SJSA1 (cell line): ENCODE measurements at places on chromosomes 12 and 14.

GRCh38 chr14:69693801-69694729, 72.9 kb upstream of the SRSF5 start:
- no peaks in the 10 kb centered on the region for H3K4me1 ChIP-seq
- DNase-seq, result no peak
- no peak overlapping the region for H3K27ac ChIP-seq
- no peaks in the 10 kb centered on the region for H3K36me3 ChIP-seq
- H3K27me3 ChIP-seq, result no peaks in the 10 kb centered on the region

DNA sequence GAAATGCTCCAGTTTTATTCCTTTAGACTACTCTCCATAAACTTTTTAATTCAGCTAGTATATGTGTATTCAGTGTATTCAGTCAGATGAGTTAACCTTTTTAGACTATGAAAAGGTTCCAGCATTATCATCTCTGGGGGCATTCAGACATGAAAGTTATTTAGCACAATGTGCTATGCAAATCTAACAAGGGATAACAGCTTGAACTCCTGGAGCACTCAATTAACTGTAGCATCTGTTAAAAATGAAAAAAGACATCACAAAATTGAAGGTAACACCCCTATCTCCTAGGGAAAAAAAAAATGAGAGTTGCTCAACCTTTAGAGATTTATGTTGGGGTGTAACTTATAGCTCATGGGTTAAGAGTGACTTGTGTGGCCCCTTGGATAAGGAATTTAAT, 211.5 kb downstream of the PHLDA1 start:
- H3K4me1 ChIP-seq, result peaks cover 23% of the 10 kb centered on the region
- H3K27me3 ChIP-seq, result no peaks in the 10 kb centered on the region
- H3K36me3 ChIP-seq, result no peaks in the 10 kb centered on the region

DNA sequence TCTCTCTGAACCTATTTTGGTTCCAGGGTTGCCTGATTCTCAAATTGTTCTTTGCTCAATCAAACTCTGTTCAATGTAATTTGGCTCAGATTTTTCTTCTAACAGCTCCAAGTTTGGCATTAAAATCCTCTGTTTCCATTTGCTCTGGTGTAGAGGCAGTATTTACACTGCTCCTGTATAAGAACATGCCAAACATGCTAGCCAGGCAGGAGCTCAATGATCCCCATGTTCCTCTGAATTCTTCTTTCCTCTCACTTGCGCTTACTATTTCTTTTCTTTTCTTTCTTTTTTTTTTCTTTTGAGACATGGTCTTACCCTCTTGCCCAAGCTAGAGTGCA, 17.2 kb downstream of the SDR9C7 start:
- DNase-seq, result no peak
- no peak overlapping the region for H3K27ac ChIP-seq
- H3K4me3 ChIP-seq, result no peak overlapping the region
- no peaks in the 10 kb centered on the region for H3K36me3 ChIP-seq

GRCh38 chr12:101571105-101571504, 23.7 kb upstream of the MYBPC1 start:
- no peaks in the 10 kb centered on the region for H3K36me3 ChIP-seq
- H3K4me3 ChIP-seq, result no peak overlapping the region
- no peak overlapping the region for H3K27ac ChIP-seq
- H3K27me3 ChIP-seq, result no peaks in the 10 kb centered on the region

GRCh38 chr12:8038659-8039114, 6.2 kb downstream of the FOXJ2 start:
- H3K4me1 ChIP-seq, result peaks cover 30% of the 10 kb centered on the region
- H3K4me3 ChIP-seq, result no peak overlapping the region
- H3K27ac ChIP-seq, result no peak overlapping the region
- H3K27me3 ChIP-seq, result no peaks in the 10 kb centered on the region
- DNase-seq, result peak; percentile 73

DNA sequence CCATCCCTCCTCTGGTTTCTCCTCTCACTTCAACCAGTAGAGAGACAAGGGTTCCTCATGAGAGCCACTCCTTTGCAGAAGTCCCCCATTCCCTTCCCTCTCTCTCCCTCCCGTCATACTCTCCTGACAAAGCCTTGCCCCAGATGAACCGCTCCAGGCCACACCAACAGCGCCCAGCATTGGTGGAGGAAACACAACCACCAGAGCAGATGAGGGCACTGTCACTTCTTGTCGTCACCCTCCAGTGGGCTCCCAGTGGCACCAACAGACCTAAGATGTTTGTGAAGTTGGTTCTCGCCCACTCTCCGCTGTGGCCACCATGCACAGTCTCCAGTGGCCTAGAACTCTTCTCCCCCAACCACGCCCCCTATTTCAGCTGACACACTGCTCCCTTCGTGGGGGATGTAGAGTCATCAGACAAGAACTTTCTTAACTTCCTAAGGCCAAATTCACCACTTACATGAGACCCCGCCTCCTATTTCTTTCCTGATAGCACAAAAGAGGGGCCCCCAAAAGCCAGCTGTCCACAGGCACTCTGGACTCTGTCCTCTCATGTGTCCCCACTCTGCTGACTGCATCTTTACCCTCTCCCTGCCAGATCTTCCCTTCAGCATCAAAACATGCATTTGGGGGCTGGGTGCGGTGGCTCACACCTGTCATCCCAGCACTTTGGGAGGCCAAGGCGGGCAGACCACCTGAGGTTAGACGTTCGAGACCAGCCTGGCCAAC, 29.2 kb upstream of the PLEKHG6 start:
- H3K36me3 ChIP-seq, result no peaks in the 10 kb centered on the region
- H3K4me1 ChIP-seq, result peaks cover 53% of the 10 kb centered on the region
- no peaks in the 10 kb centered on the region for H3K27me3 ChIP-seq

GRCh38 chr14:61462566-61463193, 141.3 kb downstream of the PRKCH start:
- H3K27ac ChIP-seq, result peak overlapping the region; percentile 17; the same call in 1 of the 2 replicates
- H3K4me1 ChIP-seq, result peaks cover 31% of the 10 kb centered on the region
- no peaks in the 10 kb centered on the region for H3K27me3 ChIP-seq
- peak; percentile 59 for DNase-seq
- H3K4me3 ChIP-seq, result no peak overlapping the region
- H3K36me3 ChIP-seq, result no peaks in the 10 kb centered on the region; the same call in 1 of the 2 replicates

DNA sequence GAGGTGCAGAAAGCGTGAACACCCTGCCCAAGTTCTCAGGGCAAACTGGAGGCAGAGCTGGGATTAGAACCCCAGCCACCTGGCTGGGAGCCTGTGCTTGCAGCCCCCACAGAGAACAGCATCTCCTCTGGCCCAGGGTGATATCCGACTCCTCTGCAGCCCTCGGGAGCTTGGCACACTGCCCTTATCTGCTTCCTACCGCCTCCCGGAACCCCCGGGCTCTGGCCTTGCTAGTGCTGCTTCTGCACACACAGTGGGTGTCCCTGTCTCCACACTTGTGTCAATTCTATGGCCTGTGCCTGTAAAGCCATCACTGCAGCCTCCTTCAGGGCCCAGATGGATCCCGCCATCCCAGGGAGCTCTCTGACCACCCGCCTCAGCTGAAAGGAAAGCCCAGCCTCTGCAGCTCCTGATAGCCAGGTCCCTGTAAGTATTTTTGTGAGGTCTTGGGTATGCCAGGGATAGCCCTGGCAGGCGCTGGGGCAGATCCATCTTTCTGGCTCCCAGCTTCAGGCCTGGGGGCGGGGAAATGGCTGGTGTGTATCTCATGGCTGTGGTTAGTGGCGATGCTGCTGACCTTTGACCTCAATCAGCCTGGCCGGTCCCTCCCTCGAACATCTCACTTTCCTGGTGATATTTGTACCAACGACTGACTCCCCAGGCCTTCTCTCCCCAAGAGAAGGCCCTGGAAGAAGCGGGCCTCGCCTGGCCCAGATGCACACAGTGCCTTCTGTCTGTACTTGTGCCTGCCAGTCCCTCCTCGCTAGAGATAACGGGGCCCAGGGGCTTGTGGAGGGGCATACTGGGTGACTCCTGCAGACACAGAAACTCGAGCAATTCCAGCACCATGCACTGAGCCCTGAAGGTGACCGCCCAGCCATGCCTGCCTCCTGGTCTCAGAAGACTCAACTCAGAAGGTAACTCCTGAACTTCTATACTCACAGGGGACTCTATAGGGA, 183.8 kb downstream of the CALM1 start:
- H3K27ac ChIP-seq, result no peak overlapping the region
- DNase-seq, result no peak
- H3K36me3 ChIP-seq, result no peaks in the 10 kb centered on the region
- H3K4me1 ChIP-seq, result no peaks in the 10 kb centered on the region
- no peak overlapping the region for H3K4me3 ChIP-seq

- no peak overlapping the region for H3K27ac ChIP-seq
- H3K36me3 ChIP-seq, result peaks cover 75% of the 10 kb centered on the region
- H3K27me3 ChIP-seq, result no peaks in the 10 kb centered on the region
- H3K4me3 ChIP-seq, result no peak overlapping the region
These were observed 294.2 kb downstream of the MED13L start for GRCh38 chr12:115983226-115983798.

GRCh38 chr14:78450669-78451318, 280.6 kb downstream of the NRXN3 start:
- no peak overlapping the region for H3K27ac ChIP-seq
- H3K27me3 ChIP-seq, result no peaks in the 10 kb centered on the region
- no peaks in the 10 kb centered on the region for H3K36me3 ChIP-seq
- H3K4me3 ChIP-seq, result no peak overlapping the region

DNA sequence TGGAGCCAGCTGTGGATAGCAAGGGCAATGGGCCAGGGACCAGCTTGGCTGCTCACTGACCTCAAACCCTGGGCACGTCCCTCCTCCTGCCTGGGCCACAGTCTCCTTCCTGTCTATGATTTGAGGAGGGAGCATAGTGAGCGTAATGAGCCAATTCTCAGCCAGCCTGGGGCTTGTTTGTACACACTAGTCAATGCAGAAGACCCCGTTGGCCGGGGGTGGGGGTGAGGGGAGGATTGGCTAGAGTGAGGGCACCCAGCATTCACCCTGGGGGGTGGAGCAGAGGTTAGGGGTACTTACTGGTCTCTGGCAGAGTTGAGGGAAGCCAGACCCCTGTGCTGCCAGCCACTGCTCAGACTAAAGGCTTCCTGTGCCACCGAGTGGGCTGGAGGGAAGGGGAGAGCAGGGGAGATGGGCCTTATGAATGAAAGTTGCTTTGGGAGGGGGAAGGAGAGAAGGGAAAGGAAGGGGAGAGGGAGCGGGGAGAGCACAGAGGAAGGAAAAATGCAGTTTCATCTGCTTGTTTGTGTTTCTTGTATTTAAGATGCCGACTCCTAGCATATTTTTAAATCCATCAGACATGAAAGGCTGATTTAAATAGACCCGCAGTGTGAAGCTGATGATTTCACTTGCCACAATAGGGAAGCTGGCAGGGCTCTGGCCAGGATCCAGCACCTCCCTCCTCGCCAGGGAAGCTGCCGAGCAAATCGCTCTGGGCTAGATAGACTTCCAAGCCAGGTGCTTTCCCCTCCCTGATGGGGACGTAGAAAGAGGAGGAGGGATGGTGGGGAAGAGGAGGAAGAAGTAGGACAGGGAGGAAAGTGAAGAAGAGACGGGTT, 114.0 kb downstream of the PRMT8 start:
- peaks cover 27% of the 10 kb centered on the region for H3K27me3 ChIP-seq
- no peak for DNase-seq
- H3K27ac ChIP-seq, result no peak overlapping the region
- no peaks in the 10 kb centered on the region for H3K4me1 ChIP-seq

DNA sequence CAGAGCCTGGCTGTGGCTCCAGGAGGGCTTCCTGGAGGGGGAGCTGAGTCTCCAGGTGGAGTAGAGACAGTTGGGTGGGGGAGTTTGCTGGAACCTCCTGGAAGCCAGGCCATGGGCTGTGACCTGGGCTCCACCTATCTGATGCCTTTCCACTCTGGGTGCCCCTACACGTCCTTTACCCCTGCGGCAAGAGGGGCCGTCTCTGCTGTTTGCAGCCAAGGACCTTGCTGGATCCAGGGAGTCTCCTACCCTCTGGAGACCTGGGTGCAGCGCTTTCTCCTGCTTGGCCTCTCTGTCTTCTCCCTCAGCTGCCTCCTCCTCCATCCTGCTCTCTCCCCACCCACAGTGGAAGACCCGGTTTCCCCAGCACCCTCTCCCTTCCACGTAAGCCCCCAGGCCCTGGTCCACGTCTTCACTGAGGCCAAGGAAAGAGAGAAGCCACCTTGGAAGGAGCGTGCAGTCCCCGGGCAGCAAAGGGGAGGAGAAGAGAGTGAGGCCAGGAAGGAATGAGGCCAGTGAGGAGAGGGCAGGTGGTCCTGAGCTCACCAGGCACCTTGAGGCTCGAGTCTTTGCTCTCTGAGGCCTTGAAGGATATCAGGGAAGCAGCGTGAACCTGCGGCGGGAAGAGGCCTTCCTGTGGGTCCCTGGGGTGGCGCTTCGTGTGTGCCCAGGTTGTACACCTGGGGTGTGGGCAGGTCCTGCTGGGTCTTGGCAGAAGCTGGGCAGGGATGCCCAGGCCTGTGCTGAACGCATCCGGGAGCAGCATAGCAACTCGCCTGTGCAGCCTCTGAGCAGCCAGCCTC, 294.3 kb upstream of the RTL1 start:
- H3K4me1 ChIP-seq, result no peaks in the 10 kb centered on the region
- H3K27me3 ChIP-seq, result no peaks in the 10 kb centered on the region
- no peaks in the 10 kb centered on the region for H3K36me3 ChIP-seq

DNA sequence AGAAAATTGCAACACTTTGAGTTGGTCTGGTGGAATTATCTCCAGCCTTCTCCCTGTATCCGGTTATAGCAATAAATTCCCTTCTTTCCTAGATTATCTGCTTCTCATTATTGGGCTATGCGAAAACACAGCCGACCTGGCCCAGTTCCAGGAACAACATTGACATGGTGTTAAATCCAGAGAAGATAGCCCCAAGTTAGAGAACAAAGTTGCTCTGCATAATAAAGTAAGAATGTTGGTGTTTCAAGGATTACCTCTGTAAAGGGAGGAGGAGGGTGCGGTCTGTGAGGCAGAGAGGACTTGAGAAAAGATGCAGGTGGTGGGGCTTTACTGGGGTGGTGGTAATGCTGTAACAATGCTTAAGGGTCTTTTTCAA, 12.1 kb downstream of the TCL1A start:
- no peaks in the 10 kb centered on the region for H3K27me3 ChIP-seq
- no peak for DNase-seq
- H3K27ac ChIP-seq, result no peak overlapping the region
- H3K36me3 ChIP-seq, result no peaks in the 10 kb centered on the region
- no peak overlapping the region for H3K4me3 ChIP-seq
- H3K4me1 ChIP-seq, result peaks cover 32% of the 10 kb centered on the region

DNA sequence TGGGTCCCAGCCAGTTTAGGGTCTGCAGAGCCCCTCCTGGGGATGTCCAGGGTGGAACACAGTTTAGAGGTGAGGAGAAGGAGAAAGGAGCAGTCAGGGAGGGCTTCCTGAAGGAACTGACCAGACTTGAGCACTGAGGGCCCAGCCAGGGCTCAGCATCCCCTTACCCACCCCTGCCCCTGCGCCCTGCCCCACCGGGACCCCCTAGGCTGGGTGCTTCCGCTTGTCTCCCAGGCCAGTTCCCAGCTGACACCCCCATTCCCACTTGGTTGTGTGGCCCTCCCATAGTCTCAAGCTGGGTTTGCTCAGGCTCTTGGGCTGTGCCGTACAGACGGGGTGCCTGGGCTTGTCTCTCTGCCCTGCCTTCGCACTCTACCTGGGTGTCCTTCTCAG, 26.3 kb upstream of the KIF26A start:
- DNase-seq, result no peak
- peaks cover 25% of the 10 kb centered on the region for H3K27me3 ChIP-seq
- H3K27ac ChIP-seq, result no peak overlapping the region
- peaks cover 9% of the 10 kb centered on the region for H3K4me1 ChIP-seq
- H3K4me3 ChIP-seq, result no peak overlapping the region

GRCh38 chr12:68959143-68959858, 26.3 kb upstream of the CPM start:
- DNase-seq, result no peak
- no peak overlapping the region for H3K4me3 ChIP-seq
- H3K36me3 ChIP-seq, result no peaks in the 10 kb centered on the region
- H3K27me3 ChIP-seq, result no peaks in the 10 kb centered on the region
- no peak overlapping the region for H3K27ac ChIP-seq
